PC-9 (cell line): ENCODE measurements at places on chromosomes 12 and 14. TPM values are rescaled to one million over a fixed set of nuclear protein-coding genes. Genes with fewer than 3 reads are reported as not detected.
A peak's percentile ranks its signal among the peaks of the same experiment; 100 is the strongest.

DNA sequence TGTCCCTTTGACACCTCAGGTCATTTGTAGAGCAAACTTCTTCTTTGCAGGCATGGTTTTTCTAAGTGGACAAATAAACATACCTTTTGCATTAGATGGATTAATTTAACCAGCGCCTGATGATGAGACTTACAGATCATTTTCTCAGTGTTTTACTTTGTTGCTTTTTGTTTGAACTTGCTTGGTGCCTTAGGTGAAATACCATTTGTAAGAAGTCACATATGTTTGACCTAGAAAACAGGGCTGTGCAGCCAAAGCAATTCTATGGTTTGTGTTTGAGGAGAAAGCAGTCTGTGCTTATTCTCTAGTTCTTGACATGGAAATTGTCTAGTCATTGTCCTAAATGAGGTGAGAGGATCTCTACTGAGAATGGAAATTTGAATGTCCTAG, 111.1 kb downstream of the DIP2B start:
- H3K27me3 ChIP-seq, result no peaks in the 10 kb centered on the region
- peak; percentile 21 for DNase-seq
- H3K4me1 ChIP-seq, result peaks cover 82% of the 10 kb centered on the region

DNA sequence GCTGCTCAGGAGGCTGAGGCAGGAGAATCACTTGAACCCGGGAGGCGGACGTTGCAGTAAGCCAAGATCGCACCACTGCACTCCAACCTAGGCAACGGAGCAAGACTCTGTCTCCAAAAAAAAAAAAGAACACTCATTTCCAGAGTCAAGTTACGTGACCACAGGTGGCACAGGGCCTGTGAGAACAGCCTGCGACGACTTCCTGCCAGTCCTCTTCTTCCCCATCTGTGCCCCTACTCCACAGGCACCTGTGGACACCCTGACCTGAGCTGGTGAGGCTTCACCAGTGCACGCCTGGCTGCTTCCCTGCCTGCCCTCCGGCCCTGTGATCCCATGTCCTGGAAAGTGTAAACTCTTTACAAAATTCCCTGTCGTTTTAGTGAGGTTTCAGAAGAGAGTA, 77.7 kb downstream of the PPP2R5C start:
- H3K27ac ChIP-seq, result no peak overlapping the region
- H3K36me3 ChIP-seq, result no peaks in the 10 kb centered on the region
- H3K27me3 ChIP-seq, result no peaks in the 10 kb centered on the region

GRCh38 chr14:101721951-101722661, 39.4 kb upstream of the PPP2R5C start:
- peaks cover 20% of the 10 kb centered on the region for H3K4me1 ChIP-seq
- DNase-seq, result peak; percentile 88
- H3K4me3 ChIP-seq, result peak overlapping the region; percentile 20; the same call in 1 of the 2 replicates
- no peaks in the 10 kb centered on the region for H3K27me3 ChIP-seq

GRCh38 chr12:131438881-131439280, 272.0 kb upstream of the SFSWAP start:
- peaks cover 76% of the 10 kb centered on the region for H3K27me3 ChIP-seq
- DNase-seq, result no peak
- no peaks in the 10 kb centered on the region for H3K4me1 ChIP-seq
- H3K27ac ChIP-seq, result no peak overlapping the region

GRCh38 chr12:65795453-65795852, 28.8 kb upstream of the HMGA2 start:
- no peaks in the 10 kb centered on the region for H3K36me3 ChIP-seq
- H3K27ac ChIP-seq, result no peak overlapping the region
- H3K4me1 ChIP-seq, result no peaks in the 10 kb centered on the region
- H3K4me3 ChIP-seq, result no peak overlapping the region
- no peak for DNase-seq
- H3K27me3 ChIP-seq, result no peaks in the 10 kb centered on the region

DNA sequence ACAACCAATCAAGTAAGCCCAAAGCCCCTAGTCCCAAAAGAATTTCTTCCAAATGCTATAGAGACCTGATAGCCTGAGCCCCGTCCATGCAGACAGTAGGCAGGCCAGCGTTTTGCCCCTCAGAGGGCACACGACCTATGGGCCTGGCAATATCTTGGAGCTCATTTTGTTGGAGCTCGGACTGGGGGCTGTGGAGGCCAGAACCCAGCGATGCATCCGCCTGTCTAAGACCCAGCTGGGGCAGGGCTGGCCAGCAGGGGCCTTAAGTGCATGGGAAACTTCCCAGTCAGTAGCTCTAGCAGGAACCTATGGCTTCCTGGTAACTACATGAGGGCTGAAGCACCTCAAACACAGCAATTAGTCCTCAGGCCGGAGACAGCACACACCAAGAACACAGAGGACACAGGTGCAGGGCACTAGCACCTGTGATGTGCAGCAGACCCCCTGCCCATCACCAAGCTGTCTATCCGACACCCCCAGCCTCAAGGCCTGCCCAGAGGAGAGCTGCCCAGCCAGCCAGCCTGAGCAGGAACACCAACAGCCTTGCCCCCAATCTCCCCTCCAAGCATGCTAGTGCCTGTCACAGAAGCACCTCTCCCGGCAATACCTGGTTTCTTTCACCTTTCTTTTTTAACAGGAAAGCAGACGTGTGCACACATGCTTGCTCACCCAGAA, 50.8 kb downstream of the ARL6IP4 start:
- no peak overlapping the region for H3K4me3 ChIP-seq
- no peak overlapping the region for H3K27ac ChIP-seq
- no peaks in the 10 kb centered on the region for H3K27me3 ChIP-seq
- no peaks in the 10 kb centered on the region for H3K4me1 ChIP-seq
- no peak for DNase-seq

DNA sequence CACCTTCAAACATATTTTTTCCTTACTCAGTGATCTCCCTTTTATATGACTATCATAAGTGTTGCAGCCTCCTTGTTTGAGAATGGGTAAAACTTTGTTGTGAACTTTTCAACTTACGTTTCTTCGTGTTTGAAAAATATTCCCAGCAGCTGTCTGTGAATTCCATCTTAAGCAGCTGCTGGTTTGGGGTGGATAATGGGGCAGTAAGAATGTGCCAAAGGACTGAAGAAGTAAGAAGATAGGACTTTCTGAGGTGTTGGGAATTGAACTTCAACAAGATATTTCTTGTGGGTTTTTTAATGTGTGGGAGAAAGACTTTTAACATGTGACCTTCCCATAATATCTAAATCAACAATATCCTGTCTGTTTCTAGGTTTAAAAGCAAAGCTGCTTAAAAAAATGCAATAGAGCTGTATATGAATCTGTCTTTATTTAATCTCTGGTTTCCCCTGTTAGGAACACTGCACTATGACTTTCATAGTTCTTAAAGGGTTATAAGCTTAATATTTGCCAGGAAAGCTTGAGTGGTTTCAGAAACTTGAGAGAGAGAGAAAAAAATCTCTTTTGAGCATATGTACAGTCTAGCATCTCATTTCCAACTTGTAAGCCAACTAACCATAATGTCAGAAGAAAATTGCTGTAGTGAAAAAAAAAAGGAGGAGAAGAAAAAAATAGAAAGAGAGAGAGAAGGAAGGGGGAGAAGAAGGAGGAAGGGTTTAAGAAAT, 1659.2 kb upstream of the FLRT2 start:
- H3K27me3 ChIP-seq, result no peaks in the 10 kb centered on the region
- no peak overlapping the region for H3K4me3 ChIP-seq
- DNase-seq, result no peak
- H3K4me1 ChIP-seq, result no peaks in the 10 kb centered on the region

DNA sequence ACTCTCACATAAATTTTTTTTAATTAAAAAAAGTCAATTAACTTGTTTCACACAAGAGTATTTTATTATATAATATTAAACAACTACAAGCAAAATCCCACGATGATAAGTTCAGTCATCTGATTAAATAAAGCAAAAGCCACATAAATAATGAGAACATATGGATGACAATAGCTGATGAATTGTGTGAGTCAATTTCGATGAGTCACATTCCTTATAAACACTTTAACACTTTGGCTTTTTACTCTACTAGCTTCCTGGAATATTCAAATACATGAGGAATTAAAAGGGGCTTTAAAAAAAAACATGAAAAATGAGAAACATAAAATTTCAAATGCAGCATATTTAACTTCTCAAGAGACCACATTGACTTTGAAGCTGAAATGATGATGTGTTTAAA, 95.3 kb downstream of the BCAT1 start:
- H3K27ac ChIP-seq, result peak overlapping the region; percentile 21; the same call in 1 of the 2 replicates
- 0 out of 2 replicates have a peak, but pooled peaks cover 5% of the 10 kb centered on the region for H3K4me1 ChIP-seq
- DNase-seq, result no peak
- no peaks in the 10 kb centered on the region for H3K27me3 ChIP-seq
- no peaks in the 10 kb centered on the region for H3K36me3 ChIP-seq

DNA sequence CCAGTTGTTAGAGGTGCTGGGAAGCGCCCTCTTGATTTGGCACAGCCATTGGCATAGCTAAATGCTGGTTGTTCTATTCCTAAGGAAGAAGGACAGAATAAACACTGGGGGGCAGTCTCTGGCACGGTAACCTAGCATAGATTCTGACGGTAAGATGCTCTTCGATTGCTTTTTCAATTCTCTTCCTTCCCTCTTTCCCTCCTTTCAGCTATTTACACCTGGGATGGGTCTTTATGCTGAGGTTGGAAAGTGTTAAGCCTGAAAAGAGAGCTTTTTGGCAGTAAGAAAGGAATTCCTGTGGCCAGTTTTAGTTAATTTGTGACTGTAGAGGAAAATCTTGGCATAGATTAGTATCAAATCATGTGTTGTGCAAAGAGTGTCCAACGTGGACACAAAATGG, 162.8 kb downstream of the SNAPC1 start:
- peaks cover 47% of the 10 kb centered on the region for H3K4me1 ChIP-seq
- DNase-seq, result no peak
- H3K27me3 ChIP-seq, result no peaks in the 10 kb centered on the region
- no peak overlapping the region for H3K4me3 ChIP-seq

DNA sequence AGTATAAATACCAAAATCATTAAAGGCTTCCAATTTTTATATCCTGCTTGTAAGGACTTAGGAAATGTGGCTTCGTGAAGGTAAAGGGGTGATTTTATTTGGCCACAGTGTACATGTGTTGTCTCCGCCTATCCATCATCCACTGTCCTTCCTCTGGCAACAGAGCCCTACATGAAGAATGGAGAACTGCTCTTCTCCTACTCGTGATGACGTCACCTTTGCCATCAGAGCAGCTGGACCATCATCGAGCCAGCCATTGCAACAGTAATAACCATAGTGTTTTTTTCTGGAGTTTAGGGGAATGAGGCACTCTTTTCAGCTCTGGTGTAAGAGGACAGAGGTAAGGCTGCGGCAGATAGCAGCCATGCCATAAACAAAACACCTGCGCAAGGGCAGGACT, 19.2 kb downstream of the ITPR2 start:
- H3K27ac ChIP-seq, result no peak overlapping the region
- H3K4me3 ChIP-seq, result no peak overlapping the region
- H3K27me3 ChIP-seq, result no peaks in the 10 kb centered on the region
- DNase-seq, result no peak
- H3K4me1 ChIP-seq, result no peaks in the 10 kb centered on the region

DNA sequence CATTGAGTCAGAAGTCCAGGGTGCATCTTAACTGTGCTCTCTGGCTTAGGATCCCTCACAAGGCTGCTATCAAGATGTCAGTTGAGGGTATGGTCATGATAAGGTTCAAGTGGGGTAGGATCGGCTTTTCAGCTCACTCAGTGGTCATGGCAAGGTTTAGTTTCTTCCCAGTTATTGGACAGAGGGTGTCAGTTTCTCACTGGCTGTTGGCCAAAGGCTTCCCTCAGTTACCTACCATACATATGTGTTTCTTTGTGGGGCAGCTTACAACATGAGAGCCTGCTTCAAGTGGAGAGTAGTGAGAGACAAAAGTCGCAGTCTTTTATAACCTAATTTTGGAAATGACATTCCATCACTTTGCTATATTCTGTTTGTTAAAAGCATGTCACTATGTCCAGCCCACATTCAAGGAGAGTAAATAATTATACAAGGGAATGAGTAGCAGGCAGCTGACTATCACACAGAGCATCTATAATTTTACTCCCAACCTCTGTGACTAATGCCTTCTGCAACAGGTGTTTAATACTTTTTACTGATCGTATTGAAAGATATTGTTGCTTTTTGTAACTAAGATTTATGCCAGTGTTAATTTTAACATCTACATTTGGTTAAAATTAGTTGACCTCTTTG, 572.8 kb upstream of the FBXO33 start:
- H3K4me1 ChIP-seq, result no peaks in the 10 kb centered on the region
- DNase-seq, result no peak
- no peak overlapping the region for H3K4me3 ChIP-seq
- no peak overlapping the region for H3K27ac ChIP-seq

DNA sequence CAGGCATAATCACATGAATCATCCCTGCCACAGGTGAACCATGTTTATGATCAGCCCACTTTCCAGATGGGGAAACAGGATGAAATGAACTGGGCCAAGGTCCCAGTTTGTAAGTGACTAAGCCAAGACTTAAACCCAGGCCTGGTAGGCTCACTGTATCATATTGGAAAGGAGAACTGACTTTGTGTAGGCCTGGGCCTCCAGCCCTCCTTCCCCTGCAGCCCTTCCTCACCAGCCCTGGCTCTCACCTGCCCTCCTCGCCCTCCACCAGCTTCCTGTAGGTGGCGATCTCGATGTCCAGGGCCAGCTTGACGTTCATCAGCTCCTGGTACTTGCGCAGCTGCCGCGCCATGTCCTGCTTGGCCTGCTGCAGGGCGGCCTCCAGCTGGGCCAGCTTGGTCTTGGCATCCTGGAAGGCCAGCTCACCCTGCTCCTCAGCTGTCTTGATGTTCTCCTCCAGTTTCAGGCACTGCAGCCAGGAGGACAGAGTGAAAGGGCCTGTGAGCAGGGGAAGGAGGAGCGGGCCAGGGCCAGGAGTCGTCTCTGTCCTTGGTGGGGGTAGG, 19.8 kb downstream of the KRT80 start:
- peak; percentile 55 for DNase-seq
- H3K4me1 ChIP-seq, result 0 out of 2 replicates have a peak, but pooled peaks cover 6% of the 10 kb centered on the region
- H3K27ac ChIP-seq, result no peak overlapping the region
- peaks cover 5% of the 10 kb centered on the region; the same call in 1 of the 2 replicates for H3K36me3 ChIP-seq
- H3K4me3 ChIP-seq, result no peak overlapping the region

DNA sequence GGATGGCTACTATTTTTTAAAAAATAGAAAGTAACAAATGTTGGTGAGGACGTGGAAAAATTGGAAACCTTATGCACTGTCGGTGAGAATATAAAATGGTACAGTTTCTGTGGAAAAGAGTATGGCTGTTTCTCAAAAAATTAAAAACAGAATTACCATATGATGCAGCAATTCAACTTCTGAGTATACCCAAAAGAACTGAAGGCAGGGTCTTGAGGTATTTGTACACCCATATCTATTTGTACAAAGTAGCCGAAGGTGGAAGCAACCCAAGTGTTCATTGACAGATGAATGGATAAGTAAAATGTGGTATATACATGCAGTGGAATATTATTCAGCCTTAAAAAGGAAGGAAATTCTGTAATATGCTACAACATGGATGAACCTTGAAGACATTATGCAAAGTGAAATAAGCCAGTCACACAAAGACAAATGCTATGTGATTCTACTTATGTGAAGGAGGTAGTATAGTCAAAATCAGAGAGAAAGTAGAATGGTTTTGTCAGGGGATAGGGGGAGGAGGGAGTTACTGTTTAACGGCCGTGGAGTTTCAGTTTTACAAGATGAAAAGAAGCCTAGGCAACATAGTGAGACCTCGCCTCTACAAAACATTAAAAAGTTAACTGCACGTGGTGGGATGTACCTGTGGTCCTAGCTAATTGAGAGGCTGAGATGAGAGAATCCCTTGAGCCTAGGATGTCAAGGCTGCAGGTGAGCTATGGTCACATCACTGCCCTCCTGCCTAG, 38.4 kb upstream of the CCT2 start:
- H3K4me3 ChIP-seq, result no peak overlapping the region
- H3K27ac ChIP-seq, result no peak overlapping the region
- no peaks in the 10 kb centered on the region for H3K27me3 ChIP-seq
- no peaks in the 10 kb centered on the region for H3K36me3 ChIP-seq

Gene ARHGDIB
- 307 and 470 TPM in 2 replicates for total RNA-seq

Gene SMARCD1
- 48.8 and 66.7 TPM in 2 replicates for total RNA-seq

Gene TMEM132C
- total RNA-seq, result not detected in 2 replicates

Gene AMIGO2
- 41.9 and 46.3 TPM in 2 replicates for total RNA-seq

Gene NDRG2
- total RNA-seq, result 12.2 and 14.6 TPM in 2 replicates

Gene CMTM5
- total RNA-seq, result not detected in 2 replicates
